ENCODE measurements at places on chromosomes 6 and 20.

DNA sequence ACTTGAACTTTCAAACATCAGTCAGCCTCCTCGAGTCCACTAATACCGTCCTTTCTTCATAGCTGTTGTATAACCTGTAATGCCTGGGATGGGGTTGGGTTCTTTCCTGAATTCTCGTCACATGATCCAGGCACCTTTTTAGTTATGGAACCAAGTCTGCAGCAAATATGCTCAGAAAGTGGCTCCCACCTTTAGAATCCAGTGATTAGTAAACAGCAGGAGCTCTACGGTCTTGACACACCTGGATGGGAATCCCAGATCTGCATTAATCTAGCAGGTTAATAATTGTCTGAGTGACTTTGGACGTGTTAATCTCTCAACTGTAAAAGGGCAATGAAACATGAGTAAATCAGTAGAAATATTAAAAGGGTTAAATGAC, 729 bp upstream of the ZHX3 start:
- no peak for DNase-seq

- DNase-seq: no peak
Observed at GRCh38 chr20:56381501-56381900, 10.5 kb downstream of the AURKA start.

- DNase-seq: no peak
Observed at GRCh38 chr20:63262836-63263235, 8.6 kb upstream of the NKAIN4 start.

DNA sequence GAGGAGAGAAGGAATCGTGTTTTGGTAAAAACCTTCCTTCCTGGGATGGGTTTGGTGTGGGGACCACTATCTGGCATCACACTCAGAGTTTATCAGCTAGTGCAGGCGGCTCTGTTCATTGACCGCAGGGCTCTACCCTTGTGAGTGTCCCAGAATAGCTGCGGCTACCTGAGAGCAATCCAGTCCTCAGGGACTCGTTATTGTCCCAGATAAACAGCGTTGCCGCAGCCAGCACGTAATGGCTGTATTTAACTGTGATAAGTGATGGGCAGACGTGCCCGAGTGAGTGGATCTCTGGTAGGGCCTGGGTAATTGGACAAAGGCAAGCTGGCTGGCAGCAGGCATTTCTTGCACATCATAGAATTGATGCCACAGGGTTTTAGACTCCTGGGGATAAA, 163.3 kb downstream of the SOBP start:
- DNase-seq: no peak

DNA sequence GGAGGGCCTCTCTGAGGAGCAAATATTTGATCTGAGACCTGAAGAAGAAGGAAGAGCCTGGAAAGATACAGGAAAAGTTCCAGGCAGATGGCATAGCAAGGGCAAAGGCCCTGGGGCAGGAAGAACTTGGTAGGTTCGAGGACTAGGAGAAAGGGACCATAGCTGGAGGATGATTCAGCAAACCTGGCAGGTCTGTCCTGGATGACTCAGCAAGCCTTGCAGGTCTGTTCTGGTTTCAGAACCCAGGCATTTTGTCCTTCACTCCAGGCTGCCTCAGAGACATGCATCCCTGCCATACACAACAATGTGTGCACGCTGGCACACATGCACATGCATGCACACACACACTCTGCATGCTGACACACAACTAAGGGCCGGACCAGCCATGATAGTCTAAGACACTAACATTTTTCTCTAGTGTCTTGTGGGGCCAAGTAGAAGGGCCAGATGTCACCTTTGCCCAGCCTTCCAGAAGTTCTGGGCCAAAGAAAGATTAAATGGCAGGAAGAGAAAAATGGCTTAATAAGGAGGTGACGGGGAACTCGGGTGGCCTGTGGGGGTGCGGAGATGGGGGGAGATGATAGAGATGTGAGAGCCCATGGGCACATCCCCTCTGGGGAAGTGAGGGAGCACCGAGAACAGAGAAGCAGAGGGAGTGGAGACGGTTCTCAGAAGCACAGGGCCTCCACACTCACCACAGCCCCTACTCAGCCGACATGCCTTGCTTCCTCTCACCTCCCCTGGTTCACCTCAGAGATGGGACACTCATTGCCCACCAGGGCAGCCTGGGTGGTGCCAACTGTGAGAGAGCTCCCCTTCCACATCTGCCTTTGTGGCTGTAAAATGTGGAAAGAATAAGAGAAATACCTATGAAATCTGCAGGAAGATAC, 15.4 kb upstream of the TRIB3 start:
- DNase-seq: no peak

DNA sequence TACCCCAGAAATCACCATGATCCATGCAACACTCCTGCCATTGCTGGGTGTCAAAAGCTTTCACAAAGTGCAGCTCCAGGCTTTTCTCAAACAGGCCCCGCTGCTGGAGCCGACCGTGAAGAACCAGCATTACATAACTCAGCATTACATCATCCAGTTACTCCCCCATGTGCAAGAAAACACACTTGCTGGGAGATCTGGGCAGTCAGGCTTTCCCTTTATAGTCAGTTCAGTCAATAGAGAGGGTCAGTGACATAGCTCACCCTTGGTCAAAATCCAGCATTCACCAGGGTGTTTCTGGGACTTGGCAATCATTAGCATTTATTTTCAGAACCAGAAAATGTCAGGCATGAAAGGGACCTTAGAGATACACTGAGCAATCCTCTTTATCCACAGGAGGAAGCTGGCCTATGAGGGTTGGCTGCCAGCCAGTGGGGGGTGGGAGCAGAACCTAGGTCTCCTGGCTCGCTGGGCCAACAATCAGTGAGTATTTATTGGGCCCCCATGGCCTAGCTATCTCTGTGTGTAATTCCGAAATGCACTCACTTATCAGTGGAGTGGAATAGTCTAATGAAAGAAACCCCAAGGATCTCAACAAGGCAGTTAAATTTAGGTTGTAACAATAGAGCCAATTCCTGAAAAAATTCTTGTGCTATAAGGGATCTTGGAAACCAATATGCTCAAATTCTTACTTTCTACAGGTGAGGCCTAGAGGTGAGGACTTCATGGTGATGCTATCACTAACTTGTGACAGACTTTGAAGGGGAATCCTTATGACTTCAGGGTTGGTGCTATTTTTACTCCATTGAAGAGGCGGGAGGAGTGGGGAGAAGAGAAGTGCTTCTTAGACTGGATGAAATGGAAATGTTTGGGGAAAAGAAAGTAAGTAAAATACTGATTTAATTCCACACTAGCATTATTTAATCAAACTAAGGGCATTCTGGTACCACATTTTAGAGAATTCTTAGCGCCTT, 54.6 kb downstream of the LYRM4 start:
- no peak for DNase-seq

GRCh38 chr6:35258336-35258735, 1.2 kb upstream of the ZNF76 start:
- DNase-seq: no peak

DNA sequence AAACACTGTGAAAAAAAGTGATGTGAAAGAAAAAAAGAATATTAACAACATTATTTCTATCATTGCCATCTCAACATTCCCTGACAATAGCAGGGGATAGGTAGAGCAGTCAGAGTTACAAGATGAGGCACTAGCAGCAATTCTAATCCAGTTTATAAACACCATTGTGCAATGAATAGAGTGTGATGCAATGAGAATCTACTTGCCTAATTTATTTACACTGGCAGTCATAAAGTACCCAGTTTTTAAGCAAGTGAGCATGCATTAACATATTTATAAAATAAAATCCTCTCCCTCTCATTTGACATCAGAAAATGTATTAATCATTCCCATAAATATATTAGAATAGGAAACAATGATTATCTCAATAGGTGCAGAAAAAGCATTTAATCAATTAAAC, 2.5 kb upstream of the MANEA start:
- no peak for DNase-seq

GRCh38 chr6:168045706-168046620, 33.0 kb downstream of the FRMD1 start:
- no peak for DNase-seq

GRCh38 chr6:147205690-147206600, 1.7 kb downstream of the STXBP5 start:
- no peak for DNase-seq

DNA sequence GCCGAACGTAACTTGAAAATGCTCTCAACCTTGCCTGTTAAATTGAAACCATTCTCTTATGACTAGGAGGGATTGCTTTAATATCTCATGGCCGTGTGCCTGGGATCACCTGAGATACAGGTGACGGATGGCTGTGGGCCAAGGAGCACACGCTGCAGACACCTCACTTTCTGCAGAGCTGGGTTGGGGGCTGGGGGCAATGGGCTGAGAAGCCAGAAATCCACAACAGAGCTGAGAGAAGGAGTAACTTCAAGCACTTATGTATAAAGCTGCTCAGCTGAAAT, 170.9 kb downstream of the DTNBP1 start:
- DNase-seq: no peak

Data from activated CD8-positive, alpha-beta memory T cell treated with anti-CD3 and anti-CD28 coated beads for 48 hours (primary cell).